ENCODE measurements at places on chromosomes 12 and 14.

- no peak for DNase-seq
Observed at GRCh38 chr12:14578646-14579045, 11.0 kb upstream of the PLBD1 start.

DNA sequence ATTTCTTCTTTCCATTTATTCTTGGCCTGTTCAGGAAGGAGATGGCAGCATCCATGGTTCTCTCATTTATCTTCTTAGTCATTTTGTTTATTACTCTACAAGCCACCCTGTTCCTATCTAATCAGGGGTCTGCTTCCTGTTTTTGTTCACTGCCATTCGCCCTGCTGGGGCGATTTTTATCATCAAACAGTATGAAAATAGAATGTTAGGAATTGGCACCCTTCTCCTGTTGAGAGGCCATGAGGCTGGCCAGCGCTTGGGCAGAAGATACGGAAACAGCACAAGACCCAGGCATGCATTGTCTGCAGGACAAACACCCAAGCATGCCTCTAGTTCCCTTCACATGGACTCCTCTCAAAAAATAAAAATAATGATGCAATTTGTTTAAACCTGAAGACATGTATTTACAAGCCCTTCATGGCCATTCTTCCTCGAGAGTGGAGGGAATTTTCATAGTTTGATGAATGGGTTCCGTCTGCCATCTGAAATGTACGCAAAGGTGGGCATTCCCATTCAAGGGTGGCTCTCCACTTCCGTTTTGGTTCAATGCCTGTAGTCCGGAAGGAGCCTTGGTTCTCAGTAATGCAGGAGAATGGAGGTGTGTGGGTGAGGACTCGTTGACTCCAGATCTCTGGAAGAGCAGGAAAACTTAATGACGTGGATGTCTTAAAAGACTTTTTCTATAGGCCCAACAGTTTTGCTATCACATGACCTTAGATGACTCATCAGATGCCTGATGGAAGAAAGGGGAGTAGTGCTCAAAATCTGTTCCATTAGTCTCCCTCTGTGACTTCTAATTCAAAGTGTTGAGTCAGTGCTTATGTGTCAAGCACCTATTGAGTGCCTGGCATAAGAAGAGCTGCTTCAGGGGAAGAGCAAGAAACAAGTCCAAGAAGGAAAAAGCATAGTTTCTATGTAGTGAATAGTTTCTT lies 252.4 kb upstream of the TBX3 start:
- DNase-seq = no peak

DNA sequence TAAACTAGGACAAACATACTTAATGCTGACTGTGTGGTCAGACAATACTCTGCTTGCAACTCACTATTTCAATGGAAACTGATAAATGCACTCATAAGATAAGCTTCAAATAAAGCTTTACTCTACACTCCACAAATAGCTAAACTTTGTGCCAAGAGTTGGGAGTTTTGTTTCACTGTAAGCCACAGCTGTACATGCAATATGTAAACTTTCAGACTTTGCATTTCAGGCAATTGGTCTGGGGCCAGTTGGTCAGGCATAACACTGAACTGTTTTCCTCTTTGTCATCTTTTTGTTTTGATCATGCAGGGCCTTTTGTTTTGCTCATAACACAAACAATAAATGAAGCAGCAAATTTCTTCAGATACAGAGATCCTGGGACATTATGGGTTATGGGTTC lies 426.2 kb downstream of the IPO8 start:
- no peak for DNase-seq

GRCh38 chr14:104245075-104245474 lies 106.7 kb downstream of the KIF26A start:
- no peak for DNase-seq

DNA sequence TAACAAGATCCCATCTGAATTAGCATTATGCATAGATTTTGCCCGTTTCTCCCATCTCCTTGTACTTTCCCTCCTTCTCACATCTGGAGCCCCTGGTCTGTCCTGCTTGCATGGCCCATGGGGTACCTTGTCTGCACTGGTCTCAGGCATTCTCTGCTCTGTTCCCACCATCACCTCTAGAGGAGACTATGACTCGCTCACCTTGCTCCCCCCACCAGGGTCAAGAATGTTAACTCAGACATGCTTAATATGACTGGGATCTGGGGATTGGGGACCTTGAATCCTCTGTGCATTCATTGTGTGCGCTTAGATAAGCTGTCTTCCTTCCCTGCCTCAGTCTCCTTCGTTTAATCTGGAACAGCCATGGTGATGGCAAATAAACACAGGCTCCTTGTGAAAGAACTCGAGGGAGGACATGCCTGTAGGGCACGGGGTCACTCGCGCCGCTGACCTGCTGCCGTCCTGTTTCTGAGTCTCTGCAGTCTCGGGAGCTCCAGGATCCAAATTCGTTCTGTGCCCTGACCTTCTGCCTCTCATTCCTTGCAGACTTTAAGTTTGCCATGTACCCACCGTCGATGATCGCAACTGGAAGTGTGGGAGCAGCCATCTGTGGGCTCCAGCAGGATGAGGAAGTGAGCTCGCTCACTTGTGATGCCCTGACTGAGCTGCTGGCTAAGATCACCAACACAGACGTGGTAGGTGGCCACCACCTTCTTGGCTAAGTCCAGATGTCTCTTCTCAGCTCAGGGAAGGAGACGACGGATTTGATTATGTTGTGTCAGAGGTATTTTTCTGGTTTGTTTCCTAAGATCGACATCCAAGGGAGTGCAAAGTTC lies 15.0 kb downstream of the CCND2 start:
- DNase-seq = no peak

DNA sequence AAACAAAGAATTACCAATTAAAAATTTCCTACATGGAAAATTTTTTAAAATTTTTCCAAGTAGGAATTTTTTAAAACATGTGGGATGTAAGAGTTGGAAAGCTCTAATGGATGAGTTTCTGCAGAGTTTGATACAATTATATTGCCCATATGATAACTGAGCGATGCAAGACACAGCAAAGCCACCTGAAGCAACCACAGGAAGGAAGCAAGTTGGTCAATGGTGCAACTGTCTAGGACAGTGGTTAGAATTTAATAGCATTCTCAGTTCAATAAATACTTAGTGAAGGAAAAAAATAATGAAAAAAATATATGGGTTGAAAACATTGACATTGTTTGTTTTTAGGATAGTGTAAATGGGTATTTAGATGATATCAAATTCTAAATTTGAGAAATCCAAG lies 178.6 kb upstream of the GARIN2 start:
- DNase-seq = no peak

- no peak for DNase-seq
Observed at GRCh38 chr12:50566066-50566465, 61.3 kb downstream of the DIP2B start.

DNA sequence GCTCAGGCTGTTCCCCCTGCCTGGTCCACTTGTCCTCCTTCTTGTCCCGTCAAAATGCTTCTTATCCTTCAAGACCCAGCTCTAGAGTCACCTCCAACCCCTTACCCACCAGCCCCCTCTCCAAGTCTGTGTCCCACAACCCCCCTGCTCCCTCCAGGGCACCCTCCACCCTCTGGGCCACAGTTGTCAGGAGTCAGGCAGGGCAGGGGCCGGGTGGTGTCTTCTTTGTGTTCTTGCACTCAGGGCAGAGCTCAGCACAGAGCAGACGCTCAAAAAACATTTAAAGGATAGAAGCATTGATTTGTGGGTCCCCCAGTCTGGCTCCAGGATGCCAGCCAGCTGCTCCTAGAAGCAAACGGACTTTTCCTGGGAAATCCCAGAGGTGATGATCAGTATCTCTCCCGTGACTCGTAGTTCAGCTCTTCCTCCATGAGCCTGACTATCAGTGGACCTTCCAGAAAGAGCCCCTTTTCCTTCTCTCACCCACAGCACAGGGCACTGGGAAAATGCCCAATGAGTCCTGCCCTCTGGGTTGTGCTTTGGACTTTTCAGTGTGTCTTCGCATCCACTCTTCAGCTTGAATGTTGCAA lies 17.2 kb upstream of the BDKRB1 start:
- DNase-seq = no peak

DNA sequence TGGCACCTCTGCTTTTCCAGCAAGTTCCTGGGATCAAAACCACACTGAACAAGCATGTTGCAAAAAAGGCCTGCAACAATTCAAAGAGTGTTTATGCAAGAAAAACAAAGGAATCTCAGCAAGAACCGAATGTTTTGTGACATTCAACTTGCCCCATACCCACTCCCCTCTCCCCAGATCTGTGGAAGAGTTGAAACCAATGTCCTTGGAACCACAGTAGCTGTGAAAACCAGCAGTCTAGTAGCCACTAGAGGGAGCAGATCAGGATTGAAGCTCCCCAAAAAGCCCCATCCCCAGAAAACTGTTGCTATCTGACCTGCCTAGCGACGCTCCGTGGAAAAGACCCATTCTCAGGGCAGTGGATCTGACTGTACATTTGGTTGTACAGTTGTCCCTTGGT lies 27.1 kb downstream of the PRKAB1 start:
- DNase-seq = no peak

GRCh38 chr12:132665794-132666193 lies 21.3 kb downstream of the POLE start:
- DNase-seq = no peak

- no peak for DNase-seq
Observed at GRCh38 chr12:53966385-53967133, 6.4 kb upstream of the HOXC11 start.

DNA sequence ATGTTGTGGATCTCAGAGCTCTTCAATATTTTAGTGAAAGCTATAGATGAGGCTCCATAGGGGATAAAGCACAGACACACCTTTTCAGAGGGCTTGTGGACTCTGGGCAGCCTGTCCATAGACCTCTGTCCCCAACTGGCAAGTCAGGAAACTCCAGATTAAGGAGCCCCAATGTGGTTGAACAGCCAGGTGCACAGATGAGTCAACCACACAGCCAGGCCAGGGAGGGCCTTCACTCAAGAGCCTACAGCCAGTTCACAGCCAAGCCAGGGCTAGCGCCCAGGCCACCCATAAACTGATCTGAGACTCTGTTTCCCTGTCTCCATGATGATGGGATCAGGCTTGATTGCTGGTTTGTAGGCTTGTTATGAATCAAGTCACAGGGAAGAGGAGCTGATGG lies 1.0 kb upstream of the BDKRB2 start:
- DNase-seq = no peak

DNA sequence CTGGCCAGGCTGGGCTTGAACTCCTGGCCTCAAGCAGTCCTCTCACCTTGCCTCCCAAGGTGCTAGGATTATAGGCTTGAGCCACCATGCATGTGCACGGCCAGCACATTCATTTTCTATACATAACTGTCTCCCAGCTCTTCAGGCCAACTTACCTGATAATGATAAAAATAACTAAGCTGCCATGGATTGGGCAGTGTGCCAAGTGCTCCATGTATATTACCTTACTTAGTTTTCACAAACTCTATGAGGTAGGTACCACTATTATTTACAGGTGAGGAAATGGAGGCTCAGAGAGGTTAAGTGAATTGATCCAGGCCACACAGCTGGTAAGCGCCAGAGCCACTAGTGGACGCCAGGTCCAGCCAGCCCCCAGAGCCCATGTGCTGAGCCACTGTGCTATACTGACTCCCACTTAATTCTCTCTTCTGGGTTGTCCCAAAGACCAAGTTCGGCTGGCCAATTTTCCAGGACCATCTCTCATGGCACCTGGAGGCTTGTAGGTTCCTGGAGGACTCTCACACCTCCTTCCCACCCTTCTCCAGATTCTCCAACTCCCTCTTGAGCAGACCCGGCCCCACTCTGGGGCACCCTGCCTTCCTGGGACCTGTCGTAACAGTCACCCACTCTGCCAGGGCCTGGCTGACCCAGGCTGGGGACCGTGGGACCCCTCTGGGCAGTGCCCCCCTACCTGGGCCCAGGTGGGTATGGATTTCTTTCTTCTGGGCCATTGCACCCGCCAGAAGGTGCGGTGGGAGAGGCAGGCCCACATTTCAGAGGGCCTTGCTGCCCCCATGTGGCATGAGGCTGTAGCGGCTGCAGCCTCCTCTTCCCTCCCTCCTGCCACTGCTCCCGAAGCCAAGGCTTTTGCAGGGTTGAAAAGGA lies 30.2 kb upstream of the CIPC start:
- peak; percentile 73 for DNase-seq

DNA sequence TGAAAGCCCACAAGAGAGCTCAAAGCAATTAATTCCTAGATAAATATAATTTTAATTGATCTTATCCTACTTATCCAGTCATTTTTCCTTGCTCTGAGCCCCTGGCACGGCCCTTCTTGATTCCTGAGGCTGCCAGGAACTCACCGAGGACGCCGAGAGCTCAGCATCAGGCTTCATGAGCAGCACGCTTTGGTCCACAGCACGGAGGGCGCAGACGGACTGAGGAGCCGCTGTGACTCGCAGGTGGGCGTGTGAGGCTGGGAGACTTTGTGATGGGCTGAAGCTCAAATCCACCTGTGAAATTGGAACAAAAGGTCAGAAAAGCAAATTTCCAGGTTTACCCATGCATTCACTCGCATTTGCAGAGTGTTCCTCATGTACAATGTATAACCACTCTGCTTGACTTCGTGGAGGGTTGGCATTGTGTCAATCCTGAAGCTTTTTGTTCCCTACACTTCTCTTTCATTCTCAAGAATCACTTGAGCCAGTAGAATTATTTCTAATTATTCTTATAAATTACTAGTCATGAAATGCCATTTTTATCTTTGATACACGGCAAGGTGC lies 17.2 kb downstream of the A2M start:
- no peak for DNase-seq

- DNase-seq = no peak
Observed at GRCh38 chr12:132275110-132275531, 54.3 kb downstream of the GALNT9 start.

DNA sequence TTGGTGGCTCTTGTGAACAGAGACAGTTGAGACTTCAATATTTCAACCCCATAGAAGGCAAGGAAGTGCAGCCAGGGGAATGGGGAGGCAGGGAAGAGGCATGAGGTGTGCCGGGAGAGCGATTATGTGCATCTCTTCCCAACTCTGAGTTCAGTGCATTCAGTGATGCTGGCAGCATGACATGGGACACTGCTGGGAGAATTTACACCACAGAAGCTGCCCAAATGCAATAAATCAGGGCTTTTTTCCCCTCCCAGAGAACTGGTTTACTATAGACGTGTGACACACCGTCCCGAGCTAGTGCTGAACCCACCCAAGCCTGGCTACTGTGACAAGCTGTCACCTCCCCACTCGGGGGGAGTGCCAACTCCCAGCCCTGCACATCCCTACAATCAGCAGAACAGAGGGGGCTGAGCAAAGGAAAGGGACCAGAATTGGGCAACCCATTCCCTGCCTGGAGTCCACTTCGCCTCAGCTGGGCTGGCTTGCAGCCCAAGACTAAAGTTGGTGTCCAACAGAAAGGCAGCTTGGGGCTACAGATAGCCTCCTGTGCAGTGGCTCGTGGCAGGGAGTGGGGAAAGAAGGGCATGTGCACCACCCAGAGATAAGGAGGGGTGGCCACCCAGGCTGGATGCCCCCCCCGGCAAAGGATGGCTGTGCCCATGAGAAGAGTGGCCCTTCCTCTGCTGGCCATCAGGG lies 16.7 kb downstream of the AHSA1 start:
- no peak for DNase-seq

DNA sequence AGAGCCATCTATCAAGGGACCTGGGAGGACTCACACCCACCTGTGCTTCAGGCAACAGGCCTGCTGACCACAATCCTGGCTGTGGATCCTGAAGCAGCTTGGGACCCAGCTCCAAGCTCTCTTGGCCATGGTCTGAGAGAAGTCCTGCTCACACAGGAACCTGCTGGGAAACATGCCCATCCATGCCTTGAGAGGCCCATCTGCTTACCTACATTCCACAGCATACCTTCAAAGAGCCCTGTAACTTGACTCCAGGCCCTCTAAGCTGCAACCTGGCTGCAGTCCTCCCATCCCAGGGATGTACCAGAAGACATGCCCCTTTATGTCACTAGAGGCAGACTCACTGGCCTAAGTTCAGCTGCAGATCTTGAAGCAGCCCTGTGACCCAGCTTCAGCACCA lies 61.7 kb upstream of the AMIGO2 start:
- DNase-seq = no peak

Data from GM13977 (cell line).